ENCODE measurements at places on chromosomes 4 and X.

DNA sequence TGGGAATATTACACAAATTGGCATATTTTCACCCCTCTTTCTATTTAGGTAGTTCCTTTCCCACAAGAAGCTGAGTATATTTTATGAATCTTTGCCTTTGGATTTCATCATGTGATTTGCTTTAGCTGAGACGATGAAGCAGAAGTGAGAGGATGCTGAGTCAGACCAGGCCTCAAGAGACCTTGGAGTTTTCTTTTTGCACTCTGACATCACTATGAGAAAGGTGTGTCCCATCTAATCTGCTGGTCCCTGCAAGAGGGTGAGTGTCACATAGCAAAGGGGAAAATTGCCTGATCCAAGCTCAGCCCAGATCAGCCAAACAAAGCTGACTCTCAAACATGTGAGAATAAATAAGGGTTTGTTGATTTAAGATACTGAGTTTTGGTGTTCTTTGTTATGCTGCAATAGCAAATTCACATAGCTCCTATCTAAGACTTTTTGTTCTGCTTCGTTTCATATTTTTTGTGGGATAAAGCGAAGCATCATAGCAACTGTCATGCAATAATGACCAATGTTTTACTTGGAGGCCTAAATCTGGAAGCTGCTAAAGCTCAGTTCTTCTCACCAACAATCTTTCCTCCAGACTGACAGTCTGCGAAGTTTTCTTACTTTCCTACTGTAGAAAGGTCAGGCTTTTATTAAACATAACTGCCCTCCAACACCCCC lies 176.9 kb downstream of the PDHA2 start:
- no peak for DNase-seq

DNA sequence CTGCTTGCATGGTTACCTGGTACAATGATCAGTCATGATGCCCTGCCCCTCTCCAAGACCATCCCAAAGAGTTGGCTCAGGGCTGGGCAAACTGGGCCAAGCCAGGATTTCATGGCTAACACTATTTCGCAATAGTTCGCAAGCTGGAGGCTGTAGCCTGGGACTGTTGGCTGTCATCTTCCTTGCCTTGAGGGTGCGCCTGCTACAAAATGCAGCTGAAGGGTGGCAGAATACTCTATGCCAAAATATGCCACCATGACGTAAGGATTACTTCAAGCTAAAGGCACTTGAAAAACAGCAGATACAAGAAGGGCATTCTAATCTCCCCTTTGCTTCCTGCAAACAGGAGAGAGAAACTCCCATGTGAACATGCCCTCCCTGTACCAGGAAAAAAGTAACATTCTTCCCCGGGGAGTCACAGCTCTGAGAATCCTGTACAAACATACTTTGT lies 21.0 kb downstream of the SAT1 start:
- no peak for DNase-seq

DNA sequence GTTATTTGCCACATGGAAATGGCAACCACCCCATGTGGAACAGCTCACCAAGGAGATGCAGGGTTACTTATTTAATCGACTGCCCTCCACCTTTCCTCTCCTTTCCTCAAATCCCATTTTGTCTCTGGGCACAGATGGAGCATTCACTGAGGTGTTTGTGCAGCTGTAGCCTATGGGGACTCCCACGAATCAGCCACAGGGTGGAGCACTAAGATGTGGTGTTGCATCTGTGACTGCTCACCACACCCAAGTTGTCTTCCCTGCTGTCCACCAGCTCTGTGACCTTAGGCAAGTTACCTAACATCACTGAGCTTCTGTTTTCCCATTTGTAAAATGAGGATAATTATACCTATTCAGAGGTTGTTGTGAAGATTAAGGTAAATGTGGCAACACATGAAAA lies 252.4 kb upstream of the CPEB2 start:
- peak; percentile 14 for DNase-seq

- DNase-seq = no peak
Observed at GRCh38 chr4:161356351-161356750, 807.4 kb downstream of the FSTL5 start.

DNA sequence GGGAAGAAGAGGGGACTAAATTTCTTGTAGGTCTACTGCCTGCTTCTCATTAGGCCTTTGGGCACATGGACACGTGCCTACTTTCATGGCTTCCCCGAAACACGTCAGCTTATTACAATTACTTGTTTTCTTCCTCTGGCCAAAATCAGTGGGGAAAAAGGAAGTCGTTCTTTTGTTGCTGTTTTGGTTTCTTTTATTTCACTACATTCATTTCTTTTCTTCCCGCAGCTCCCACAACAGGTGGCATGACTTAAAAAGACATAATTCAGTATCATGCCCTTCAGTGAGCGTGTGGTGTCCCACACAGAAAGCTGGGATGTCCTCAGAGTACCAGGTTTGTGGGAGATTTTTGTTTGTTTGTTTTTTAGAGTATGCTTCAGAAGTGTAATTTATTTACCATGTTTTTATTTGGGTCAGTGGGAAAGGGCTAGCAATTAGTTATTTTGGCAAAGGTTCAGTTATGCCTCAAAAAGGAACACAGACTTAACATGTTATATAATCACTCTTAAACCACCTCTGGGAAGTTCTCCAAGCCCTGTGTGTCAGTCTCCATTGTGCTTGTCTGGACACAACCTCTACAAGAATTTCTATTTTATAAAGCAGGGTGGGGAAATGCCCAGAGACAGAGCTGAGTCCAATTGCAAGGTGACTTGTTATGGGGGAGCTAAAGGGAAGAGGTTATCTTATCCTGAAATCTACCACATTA lies 44.2 kb upstream of the SPRY1 start:
- no peak for DNase-seq

DNA sequence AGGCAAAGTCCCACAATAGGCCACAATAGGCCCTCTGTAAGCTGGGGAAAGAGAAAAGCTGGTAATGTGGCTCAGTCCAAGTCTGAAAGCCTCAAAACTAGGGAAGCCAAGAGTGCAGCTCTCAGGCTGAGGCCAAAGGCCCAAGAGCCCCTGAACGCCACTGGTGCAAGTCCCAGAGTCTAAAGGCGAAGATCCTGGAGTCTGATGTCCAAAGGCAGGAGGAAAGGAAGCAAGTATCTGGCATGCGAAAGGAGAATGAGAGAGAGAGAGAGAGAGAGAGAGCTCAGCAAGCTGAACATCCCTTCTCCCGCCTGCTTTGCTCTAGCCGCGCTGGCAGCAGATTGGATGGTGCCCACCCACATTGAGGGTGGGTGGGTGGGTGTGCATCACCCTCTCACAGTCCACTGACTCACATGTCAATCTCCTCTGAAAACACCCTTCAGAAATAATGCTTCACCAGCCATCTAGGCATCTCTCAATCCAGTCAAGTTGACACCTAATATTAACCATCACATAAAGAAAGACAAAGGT lies 30.9 kb upstream of the ELF2 start:
- DNase-seq = no peak

DNA sequence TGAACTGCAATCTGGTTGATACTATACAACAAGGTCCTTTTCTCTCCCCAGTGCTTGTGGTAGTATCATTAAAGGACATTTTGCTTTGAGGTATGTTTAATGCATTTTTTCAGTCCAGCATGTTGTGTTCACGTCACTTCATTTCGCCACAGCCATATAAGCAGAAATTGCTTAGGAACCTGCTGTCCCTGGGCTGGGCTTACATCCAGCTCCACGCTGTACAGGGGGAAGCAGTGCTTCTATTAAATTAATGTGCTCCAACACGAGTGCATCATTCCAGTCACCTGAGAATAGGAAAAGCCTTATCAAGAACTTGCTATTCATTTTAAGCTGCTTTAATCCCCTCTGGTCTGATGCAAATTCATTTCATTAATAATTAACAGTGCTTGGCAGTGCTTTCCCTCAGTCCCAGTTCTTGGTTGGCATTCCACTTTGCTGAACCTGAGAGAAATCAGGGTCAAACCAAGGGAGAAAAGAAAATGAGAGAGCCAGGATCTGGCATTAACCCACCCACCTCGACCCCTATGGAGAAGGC lies 47.4 kb upstream of the PTCHD1 start:
- no peak for DNase-seq

- peak; percentile 1 for DNase-seq
Observed at GRCh38 chrX:75086731-75087195, 69.3 kb downstream of the ABCB7 start.

- DNase-seq = no peak
Observed at GRCh38 chrX:140425712-140426395, 79.0 kb downstream of the SOX3 start.

GRCh38 chr4:11765849-11766453 lies 337.3 kb upstream of the HS3ST1 start:
- peak; percentile 31 for DNase-seq

- no peak for DNase-seq
Observed at GRCh38 chrX:148600131-148600530, 99.7 kb downstream of the AFF2 start.

Measured in hematopoietic multipotent progenitor cell treated with erythropoietin and hydrocortisone succinate and interleukin-3 and kit ligand, for 8 days (in vitro differentiated cells).